ENCODE measurements at places on chromosomes 5 and 9. TPM values are rescaled to one million over a fixed set of nuclear protein-coding genes. Genes with fewer than 3 reads are reported as not detected.

The CHSY3 gene
- 2.1 TPM for total RNA-seq

The ELOVL7 gene
- total RNA-seq, result not detected

The ST6GALNAC4 gene
- 62.0 TPM for total RNA-seq

The BAG1 gene
- total RNA-seq, result 45.1 TPM

The FER gene
- total RNA-seq, result 29.5 TPM

The SUSD3 gene
- 0.39 TPM for total RNA-seq

The IFNA21 gene
- not detected for total RNA-seq

The PLPP1 gene
- total RNA-seq, result 20.7 TPM

The IL5 gene
- total RNA-seq, result not detected

The LCNL1 gene
- not detected for total RNA-seq

The ZER1 gene
- total RNA-seq, result 14.1 TPM

The FGF10 gene
- total RNA-seq, result not detected

The B4GALT1 gene
- 15.5 TPM for total RNA-seq

The ZFP2 gene
- total RNA-seq, result 0.26 TPM

The SNCAIP gene
- 18.9 TPM for total RNA-seq
